ENCODE measurements at places on chromosomes 5 and 9.

- no peak for DNase-seq
Measured at GRCh38 chr5:144531188-144531587, 360.5 kb downstream of the KCTD16 start.

GRCh38 chr5:55973296-55973695 is 21.5 kb downstream of the IL6ST start:
- DNase-seq = no peak

- no peak for DNase-seq
Measured at GRCh38 chr9:92140754-92141143, 25.5 kb upstream of the SPTLC1 start.

DNA sequence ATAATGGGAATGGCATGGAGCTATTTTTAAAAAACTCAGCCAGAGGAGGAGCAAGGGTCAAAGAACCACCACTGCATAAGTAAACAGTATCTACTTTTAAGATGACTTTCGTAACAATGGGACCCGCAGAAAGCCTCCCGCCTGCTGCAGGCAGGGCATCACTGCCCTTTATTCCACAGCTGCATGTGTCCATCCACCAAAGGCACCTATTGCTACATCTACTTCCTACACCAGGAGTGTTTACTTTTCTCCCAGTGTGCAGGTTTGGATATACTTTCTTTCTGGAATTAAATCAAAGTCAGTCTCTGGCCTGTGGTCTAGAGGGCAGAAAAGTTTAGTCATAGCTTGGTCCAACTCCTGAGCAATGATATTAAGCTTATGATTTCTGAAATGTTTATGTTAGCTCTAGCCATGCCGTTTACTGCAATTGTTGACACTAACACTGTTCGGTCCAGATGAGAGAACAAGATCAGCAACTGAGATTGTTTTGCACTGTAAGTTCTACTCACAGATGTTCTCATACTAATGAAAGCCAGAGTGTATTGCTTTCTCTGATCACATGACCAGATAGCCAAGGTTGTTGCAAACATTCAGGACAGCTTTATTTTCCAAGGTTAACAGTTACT is 391.5 kb downstream of the FGF10 start:
- peak; percentile 19 for DNase-seq

GRCh38 chr9:95854386-95855020 is 21.0 kb upstream of the ERCC6L2 start:
- no peak for DNase-seq

DNA sequence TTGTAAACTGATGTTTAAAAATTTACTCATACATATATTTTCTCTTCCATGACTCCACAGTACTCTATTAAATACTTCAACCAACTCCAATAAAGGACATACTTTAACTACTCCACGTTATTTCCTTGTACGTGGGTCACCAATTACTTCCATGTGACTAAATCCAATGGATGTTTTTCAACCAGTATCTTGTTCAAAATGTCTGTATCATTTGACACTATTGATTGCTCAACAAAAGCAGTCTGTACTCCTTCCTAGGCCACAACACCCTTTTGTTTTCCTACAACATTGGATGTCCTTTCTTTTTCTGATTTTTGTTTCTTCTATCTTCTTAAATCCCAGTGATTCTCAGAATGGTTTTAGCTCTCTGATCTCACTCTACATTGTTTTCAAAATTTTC is 943.7 kb downstream of the EFNA5 start:
- no peak for DNase-seq

DNA sequence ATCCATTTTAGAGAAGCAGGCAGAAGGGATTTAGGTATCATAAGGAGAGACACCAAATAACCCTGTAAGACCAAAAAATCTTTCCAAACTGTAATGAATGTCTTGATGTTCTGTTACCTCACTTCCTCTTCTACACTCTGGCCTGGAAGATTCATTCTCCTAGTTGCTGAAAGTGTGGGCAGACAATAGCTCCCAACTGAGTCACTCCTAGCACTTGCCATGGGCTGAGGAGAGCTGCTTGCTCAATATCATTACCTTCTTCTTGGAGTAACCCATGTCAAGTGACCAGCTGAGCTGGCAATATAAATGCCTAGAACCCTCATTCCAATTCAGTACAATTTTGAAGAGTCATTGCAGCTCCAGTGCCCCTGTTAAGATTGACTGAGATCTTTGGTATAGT is 1985.5 kb upstream of the CDH6 start:
- no peak for DNase-seq

DNA sequence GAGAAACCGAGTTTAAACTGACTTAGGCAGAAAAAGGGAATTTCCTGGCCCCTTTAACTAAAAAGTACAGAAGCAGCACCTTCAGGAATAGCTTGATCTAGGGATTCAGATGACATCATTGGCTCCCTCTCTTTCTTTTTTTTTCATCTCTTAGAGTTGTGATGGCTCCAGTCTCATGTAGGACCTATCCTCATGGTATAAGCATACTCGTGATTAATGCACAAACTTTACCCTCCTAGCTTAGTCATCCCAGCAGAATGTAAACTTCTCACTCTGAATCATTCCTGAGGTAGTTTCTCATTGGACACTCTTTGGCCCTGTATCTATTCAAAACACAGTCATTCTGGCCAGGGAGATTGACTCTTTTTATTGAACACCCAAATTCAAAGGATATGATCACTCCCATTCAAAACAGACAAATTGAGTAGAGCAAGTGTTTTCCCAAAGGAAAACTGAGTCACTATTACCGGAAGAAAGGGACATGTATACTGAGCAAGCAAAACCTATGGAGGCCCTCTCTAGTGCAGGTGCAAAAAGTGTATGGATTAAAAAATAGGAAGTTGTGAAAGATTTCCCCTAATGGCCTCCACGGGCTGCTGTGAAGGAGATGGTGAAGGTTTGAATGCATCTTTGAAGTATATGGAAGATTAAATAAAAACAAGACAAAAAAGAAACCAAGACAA is 27.6 kb upstream of the SMIM23 start:
- no peak for DNase-seq

- DNase-seq = no peak
Measured at GRCh38 chr5:3701694-3702093, 106.1 kb downstream of the IRX1 start.

DNA sequence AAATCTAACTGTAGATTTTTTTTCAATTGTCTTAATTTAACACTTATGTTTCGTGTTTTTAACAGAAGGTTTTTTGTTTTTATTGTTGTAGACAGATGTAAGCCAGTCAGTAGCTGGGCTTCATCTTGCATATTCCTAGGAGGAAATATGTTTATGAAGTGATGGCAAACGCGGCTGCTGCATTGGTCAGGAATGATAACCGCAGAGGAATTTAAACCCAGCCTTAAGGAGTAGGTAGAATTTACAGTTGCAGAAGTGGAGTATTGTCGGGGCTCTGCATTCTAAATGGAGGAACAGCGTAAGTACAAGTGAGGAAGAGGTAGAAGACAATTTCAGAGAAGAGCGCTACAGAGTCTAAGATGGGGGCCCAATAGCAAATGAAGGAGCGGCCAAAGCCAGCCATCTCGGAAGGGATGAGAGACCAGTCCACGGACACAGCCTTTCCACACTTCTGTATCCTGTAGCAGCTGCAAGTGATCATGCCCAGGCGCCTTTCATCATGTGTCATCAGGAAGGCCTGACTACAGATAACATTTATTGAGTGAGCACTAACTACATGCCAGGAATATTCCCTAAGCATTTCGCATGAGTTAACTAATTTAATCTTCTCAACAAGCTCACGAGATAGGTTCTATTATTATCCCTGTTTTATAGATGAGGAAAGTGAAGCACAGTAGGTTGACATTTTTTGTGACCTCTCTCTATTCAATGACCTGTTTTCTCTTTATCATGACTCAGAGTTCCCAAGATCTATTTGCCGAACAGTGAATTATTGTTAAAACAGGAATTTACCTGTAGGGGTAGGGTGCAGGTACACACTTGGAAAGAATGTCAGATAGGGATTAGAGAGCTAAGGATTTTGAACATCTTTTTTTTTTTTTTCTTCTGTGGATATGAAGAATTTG is 38.1 kb downstream of the CMYA5 start:
- DNase-seq = no peak

GRCh38 chr9:24832307-24832706 is 286.6 kb upstream of the IZUMO3 start:
- DNase-seq = peak; percentile 13

GRCh38 chr9:93301911-93302541 is 118.1 kb downstream of the WNK2 start:
- no peak for DNase-seq

All from LNCaP clone FGC (cell line).